KBM-7 (cell line): ENCODE measurements at places on chromosomes 1 and 21.

GRCh38 chr1:59271561-59272260 lies 25.2 kb upstream of the FGGY start:
- no peak for DNase-seq

DNA sequence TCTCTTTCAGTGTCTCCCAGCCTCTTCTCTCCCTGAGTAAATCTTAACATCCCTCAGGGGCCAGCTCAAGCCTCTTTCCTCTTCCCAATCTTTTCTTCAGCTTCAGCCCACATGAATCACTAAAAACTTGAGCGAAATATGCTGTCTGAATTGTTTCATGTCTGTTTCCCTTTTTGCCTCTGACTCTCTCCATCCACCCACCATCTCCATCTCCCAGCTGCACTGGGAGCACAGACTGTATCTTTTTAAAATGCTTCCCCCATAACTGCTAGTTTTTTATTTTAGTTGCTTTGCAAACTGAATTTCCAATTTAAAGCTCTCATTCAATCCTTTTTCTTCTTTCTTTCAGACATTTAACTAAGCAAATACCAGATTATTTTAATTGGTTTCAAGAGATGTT lies 3.0 kb upstream of the AHCTF1 start:
- no peak for DNase-seq

DNA sequence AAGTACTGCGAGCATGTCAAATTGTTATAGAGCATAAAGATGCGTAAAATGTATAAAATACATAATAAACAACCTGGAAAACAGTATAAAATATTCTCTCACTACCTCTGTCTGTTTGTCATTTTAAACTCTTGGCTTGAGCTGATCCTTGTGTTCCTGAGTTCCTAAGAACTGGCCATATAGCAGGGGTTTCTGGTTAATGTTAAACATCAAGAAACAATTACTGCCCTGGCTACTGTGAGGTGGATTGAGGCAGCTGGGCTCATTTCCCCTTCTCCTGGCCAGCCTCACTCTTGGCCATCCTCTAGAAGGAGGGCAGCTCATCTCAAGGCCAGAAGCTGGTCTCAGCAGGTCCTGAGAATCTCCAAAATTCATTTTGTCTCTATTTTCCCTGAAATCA lies 297.3 kb upstream of the USP24 start:
- no peak for DNase-seq

GRCh38 chr1:242430956-242431355 lies 93.5 kb downstream of the PLD5 start:
- DNase-seq = no peak

DNA sequence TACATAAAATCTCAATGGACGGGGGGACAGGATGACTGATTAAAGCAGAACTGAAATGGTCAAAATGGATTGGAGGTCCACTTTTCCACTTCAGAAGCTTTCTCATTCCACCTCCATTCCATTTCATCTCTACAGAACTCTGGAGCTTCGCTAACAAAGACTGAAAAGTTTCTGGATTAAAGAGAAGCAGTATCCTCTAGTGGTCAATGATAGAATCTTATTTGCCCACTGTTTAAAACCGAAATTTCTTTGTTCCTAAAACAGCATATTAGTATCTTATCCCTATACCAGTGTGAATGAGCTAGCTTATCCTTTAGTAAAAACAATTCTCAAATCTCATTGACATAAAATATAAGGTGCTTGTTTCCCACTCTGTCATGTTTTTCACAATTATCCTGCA lies 890.6 kb downstream of the KCNT2 start:
- peak; percentile 32 for DNase-seq
